ENCODE measurements at places on chromosomes 12 and 14.
A peak's percentile ranks its signal among the peaks of the same experiment; 100 is the strongest.

- DNase-seq: peak; percentile 64
Measured at GRCh38 chr12:127728285-127728684, 538.7 kb upstream of the TMEM132C start.

DNA sequence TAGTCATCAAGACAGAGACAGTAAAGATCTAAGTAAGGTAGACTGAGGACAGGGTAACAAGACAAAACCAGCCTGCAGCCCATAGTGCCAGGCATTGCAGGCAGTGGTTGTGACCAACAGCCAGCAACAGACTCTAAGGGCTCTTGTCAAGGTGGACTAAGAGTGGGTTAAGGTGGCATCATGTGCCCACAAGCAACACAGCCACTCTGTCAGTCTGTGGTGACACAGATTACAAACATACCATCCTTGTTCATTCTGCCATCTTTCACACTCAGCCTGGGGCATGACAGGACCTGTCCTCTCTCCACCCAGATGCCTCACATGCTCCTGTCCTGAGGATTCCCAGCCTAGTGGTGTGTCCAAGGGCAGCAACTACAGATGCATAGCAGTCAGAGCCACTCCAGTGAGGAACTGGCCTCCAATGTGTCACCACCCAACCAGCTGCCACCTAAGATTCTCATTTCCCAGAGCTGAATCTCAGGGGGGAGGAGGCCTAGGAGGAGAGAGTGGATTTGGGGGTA, 28.3 kb downstream of the VDR start:
- DNase-seq: no peak

DNA sequence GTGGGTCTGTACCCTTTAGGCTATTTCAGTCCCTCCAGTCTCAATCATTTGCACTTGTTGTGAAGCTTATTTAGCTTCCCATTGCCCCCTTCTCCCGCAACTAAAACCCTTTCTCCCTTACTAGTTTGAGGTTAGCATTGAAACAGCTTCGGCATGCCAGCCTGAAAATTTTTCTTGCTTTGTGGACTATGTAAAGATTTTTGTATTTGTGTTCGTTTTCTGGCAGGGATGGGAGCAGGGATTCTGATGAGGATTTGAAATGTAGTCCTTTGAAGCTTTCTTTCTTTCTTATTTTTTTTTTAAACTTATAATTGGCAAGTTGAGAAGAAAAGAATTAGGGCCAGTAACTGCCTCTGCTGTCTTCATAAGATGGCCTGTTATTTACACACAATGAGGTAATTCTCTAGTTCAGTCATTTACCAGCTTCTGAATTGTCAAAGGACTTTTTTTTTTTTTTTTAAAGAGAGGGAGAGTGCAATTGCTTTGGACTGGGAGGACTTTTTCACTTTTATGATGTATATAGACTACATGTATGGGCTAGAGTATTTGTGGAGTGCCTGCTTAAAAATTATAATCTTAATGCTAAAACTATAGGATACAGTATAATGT, 29.0 kb downstream of the PALS1 start:
- DNase-seq: peak; percentile 32

GRCh38 chr14:37197421-37198272, at the start of gene MIPOL1:
TSS of gene MIPOL1 (plus strand) at chr14:37197937. CDS start at chr14:37247889, 49,952 bp downstream.
- DNase-seq: peak; percentile 89

DNA sequence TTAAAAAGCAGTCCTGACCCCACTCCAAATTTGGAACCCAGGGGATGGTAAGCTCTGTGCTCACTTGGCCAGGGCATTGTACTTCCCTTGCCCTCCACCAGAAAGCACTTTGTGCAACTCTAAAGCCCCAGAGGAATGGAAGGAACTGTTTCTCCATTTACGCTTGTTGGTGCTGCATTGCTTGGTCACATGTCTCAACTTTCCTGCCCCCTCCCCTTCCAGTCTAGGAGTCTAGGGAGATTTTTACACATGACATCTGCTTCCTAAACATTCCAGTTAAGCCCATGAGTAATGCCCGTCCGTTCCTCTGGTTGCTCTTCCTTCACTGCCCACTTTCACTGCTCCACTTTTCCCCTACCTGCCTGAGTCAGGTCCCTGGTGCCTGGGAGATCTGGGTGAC, 92.6 kb upstream of the MAP1LC3B2 start:
- DNase-seq: peak; percentile 56

- no peak for DNase-seq
Measured at GRCh38 chr12:127542391-127542790, 724.6 kb upstream of the TMEM132C start.

GRCh38 chr14:103679351-103679750, 35.9 kb downstream of the XRCC3 start:
- DNase-seq: peak; percentile 39

DNA sequence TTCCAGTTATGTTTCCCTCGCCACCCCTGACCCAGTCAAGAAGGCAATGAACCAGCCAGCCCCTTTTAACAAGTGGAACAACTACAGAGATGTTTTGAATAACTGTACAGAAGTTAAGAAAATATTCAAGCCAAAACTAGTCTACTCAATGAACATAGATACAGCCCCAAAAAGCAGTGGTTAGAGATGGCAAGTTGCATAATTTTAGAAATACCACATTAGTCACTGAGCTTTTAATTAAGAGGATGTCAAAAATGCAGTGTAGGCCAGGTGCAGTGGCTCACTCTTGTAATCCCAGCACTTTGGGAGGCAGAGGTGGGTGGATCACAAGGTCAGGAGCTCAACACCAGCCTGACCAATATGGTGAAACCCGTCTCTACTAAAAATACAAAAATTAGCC, 27.2 kb downstream of the PROX2 start:
- DNase-seq: peak; percentile 69

DNA sequence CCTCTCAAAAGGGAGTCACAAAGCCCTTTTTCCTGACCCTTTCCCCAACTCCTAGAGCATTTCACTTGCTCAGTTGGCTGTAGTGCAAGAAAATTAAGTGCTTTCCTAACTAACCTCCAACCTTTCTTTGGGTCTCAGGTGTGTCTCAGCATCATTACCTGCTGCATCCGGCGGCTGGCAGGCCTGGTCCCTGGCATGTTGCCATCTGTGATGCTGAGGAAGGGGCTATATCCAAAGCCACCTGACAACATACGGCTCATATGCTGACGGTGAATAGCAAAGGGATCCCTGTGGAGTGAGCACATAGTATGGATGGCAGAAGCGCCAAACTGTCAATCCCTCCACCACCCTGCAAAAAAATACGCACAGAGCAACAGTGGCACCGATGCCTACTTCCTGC, 1.2 kb downstream of the MLF2 start:
- no peak for DNase-seq

GRCh38 chr14:77027538-77028383, 747 bp downstream of the IRF2BPL start:
- DNase-seq: peak; percentile 75

DNA sequence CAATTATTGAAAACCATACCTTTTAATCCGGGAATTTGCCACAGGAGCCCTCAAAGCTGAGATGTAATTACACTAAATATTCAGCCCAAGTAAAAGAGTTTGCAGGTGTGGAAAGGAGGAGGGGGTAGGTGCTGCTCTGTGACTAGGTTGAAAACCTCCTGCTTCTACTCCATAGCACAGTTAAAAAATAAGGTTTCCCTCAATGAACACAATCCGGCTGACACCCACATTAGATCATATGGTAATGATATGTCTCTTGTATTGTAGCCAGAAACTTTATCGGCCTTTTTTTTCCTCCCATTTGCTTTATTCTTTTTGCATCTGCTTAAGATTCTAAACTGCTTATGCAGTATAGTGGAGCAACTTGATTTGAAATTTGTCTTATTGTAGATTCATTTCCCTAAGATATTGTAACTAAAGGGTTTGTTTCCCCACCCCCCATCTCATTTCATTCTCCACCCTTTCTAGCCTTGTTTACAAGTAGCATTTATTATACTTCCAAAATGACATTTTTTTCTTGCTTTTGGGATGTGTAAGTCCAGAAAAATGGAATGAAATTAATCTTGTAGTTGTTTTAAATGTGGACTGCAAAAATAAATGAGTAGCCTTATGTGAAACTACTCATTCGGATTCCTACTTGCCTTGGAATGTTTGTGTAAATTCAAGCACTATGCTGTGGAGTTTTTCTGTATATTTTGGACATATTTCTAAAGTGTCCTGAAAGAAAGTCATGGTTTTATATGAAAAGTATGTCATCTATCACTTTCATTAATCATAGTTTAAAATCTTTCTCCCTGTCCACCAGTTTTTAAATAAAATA, at the start of gene DCN:
Gene DCN, minus strand, starts transcription at position 182 of the 820 bp plus-strand sequence. CDS start 4,265 bp downstream, outside the sequence.
- peak; percentile 55 for DNase-seq

DNA sequence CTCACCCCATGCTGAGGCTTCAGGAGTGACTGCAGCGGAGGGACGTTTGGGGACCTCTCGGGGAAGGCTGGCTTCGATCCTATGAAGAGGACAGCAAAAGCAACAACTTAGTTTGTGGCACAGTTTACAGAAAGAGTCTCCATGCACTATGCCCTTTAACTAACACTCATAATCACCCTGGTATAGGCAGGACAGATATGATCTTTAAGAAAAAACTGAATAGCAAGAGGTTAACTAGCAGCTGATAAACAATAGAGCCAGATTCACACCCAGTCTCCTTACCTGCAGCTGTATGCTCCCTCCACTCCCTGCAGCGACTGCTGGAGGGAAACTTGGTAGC, 27.4 kb downstream of the TMEM63C start:
- DNase-seq: no peak

- DNase-seq: no peak
Measured at GRCh38 chr12:113899561-113900471, 66.3 kb downstream of the RBM19 start.

DNA sequence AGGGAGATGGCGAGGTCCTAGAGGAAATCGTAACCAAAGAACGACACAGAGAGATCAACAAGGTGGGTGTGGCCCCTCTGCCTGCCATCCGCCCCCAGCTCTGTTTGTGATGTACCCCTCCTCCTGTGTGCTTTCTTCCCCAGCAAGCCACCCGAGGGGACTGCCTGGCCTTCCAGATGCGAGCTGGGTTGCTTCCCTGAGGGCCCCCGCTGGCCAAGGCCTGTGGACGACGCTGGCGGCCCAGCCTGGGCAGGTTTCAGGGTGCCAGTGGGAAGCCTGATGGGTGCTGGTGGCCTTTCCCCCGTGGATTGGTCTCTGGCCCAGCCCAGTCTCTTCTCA, 2.0 kb downstream of the ARL6IP4 start:
- DNase-seq: no peak

- no peak for DNase-seq
Measured at GRCh38 chr12:98275131-98275475, 240.3 kb upstream of the TMPO start.

DNA sequence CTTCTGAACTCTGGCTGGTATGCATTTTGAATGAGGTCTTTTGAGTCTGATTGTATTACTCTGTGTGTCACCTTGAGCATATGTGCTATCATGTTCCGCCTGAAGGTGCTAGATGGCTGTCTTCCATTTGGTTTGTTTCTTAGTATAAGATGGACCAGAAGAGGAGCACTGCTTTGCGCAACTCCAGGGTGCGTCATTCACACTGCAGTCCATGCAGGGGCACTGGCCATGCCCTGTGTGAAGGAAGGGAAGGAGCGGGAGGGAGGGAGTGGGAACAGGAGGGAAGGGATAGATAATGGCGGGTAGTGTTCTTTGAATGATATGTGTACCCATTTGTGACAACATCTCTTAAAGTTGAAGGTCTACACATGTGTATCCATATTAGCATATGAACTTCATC, 8.2 kb downstream of the ZFHX2 start:
- no peak for DNase-seq
